ENCODE measurements at places on chromosomes 7 and 10.
A peak's percentile ranks its signal among the peaks of the same experiment; 100 is the strongest.

DNA sequence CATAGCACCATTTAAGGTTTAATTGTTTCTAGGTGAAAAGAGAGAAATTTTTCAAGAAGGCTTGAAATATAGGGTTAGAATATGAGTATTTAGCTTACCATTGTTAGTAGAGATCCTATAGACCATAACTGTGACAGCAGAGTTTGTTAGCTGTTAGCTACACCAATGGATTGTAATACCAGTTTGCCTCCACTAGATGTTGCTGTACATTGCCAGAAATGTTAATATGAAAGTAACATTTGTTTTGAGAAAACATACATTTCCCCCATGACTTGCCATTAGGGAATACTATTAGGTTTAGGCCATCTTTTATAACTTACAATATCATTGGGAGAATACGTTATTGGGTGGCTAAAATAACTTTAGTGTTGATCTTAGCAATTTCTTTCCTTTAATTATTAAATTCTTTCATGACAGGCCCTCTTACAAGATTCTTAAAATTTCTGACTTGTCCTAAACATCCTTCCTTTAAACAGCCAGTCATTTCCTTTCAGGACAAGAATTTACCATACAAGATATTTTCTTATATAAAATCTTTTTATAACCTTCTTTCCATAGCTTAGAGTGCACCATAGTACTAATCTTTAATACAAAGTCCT lies 39.5 kb downstream of the ZNF117 start:
- DNase-seq, result no peak

DNA sequence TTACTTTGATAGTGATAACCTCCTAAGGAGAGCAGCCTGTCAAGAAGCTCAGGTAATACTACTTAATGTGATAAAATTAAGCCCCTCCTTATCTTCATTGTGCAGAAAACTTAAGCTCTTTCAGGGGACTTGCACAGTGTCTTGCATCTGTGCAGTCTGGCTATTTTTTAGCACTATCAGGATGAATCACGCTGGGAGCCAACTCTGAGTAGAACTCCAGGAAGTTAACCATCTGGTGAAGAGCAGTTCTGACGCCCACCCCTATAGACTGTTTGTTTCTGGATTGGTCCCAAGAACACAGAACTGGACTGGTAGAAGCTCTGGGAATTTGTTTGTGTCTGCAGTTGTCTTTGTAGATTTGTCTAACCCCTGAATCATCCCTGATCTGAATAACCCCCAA lies 41.9 kb downstream of the AGK start:
- no peak for DNase-seq

DNA sequence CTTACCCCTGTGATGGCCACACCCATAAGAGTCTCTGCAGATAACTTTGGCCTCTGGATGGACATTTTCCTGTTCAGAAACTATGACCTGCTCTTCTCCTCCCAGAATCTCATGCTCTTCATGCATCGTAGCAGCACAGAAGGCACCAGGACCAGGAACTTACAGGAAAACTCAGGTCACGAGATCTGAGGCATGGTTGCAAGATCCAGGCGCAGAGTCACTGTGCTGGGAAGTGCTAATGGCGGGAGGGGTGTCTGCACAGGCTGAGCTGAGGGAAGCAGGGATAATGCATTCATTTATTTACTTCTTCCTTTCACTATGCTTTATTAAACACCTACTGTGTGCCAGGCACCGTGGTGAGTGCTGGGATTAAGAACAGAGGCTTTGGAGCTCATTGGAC lies 48.2 kb upstream of the LOXL4 start:
- no peak for DNase-seq

GRCh38 chr7:7943951-7944350 lies 24.6 kb upstream of the GLCCI1 start:
- no peak for DNase-seq

DNA sequence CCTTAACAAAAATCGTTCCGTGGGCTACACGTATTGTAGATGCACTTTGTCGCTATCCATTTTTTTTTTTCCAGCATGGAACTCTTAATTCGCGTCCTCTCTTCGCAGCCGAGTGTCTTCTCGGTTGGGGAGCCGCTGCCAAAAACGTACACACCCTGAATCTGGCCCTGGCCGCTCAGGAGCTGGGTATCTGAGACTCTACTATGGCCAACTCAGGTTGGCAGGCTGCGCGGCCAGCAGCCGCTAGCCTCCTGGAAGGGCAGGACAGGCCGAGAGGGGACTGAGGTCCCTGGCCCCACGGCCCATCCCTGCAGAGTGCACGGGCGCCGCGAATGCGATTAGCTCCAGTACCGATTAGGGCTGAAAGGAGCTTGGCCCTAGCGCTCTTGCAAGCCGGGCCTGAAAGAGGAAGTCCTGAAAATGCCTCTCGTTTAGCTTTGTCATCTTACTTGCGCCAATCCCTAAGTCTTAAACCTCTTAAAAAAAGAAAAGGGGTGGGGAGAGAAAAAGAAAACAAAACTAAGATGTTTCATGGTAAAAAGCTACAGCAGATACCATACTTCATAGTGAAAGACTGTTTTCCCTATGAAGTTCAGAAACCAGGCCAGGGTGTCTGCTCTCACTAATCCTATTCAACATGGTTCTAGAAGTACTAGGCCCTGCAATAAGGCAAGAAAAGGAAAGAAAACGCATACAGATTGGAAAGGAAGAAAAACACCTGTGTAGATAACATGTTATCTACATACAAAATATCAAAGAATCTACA lies 113.2 kb upstream of the RHEB start:
- DNase-seq, result peak; percentile 63

DNA sequence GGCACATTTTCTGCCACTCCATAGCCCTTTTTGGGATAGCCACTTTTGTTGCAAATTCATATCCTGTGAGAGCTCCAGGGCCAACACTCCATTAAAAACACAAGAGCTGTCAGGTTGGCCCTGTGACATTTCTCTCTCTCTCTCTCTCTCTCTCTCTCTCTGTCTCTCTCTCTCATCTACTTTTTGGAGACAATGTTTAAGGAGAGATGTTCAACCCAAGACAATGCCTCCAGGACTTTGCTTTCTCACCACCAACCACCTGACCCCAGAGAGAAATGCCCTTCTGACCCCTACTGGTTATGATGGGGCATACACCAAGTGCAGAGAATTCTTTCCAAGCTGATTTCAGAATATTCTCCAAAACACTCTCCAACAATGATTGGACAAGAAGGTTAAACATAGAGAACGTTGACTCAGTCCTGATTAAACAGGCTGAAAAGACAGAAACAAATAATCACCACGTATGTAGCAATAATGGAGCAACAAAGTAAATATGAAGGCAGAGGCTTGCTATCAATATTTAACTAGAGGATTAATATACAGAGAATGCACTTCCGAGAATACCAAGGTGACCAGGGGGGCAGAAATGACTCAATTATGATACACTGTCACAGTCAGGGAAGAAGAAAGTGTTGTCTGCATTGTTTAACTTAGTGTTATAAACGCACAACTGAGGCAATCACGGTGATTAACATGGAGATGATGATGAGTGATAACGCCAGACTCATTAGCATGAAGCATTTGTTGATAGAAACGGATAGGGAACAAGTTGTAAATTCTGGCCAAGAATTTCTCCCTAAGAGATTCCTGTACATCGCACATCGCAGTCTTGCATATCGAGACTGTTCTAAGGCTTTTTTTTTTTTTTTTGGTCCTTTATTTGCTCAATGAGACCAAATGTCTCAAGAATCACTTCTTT lies 178.5 kb downstream of the NRP1 start:
- DNase-seq, result peak; percentile 47

- peak; percentile 44 for DNase-seq
These were observed 1.4 kb downstream of the OTUD1 start for GRCh38 chr10:23439961-23440889.

- DNase-seq, result no peak
These were observed 100.3 kb downstream of the MACC1 start for GRCh38 chr7:20116869-20117268.

DNA sequence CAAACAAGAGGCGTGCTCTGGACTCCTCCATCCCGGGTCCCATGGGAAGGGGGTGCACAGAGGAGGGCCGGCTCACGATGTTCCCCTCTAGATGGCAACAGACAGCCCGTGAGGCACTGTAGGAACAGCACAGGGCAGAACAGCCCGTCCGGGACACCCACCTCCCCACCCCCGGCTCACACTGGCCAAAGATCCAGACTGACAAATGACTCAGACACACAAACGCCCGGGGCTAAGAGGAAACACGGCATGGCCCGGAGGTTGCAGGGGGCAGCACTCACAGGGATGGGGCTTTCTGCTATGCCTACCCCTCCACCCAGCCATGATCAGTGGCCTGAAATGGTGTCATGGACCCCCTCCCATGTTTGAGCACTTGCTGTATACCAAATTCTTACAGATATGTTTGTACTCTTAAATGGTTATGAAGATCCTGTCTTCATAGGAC lies 4.9 kb upstream of the ELN start:
- DNase-seq, result no peak

DNA sequence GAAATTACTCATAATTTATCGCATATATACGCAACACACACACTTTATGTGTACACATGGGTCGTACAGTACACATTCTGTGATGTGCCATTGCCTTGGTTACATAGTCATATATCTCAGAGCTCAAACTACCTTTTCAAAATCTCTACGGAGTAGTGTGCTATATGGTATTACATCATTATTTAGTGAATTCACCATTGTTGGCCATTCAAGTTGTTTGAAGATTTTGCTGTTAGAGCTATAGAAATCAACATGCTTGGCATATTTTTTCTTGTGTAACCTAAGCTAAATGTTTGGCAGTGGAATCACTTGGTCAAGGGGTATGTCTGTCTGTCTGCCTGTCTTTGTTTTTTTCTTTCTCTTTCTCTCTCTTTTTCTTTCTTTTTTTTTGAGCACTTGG lies 42.0 kb upstream of the MMD2 start:
- no peak for DNase-seq

DNA sequence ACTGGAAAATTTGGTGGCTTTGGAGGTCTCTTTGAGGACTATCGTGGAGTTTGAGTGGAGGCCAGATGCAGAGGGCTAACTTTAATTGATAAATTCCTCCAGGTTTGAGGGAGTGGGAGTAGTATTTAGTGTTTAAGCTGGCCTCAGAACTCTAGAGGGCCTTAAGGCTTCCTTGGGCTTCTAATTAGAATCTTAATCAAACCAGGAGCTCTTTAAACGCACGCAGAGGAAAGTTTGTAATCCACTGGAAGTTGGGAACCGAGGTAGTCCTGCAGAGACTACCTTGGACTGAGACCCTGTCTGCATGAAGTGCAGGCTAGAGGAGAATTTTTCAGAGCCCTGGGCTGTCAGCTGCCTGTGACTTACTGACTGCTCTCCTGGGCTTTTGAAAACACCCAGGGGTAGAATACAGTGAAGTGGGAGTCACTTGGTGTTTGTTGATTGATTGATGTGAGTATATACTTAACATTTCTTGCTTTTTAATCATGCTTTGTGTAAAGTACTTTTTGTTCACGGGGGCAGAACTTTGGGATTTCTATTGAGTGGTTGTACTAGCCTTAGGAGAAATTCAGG lies 5.9 kb downstream of the SPAG6 start:
- DNase-seq, result no peak

DNA sequence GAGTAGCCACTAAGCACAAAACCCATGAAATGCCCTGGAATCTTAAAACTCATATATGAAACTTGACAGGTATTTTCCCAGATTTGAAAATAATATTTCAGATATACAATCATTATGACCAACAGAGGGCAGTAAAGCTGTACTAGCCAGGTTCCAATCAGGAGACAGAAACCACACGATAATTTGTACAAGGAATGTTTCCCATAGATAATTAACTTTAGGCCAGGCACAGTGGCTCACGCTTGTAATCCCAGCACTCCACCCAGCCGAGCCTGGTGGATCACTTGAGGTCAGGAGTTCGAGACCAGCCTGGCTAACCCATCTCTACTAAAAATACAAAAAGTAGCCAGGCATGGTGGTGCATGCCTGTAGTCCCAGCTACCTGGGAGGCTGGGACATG lies 31.0 kb upstream of the NUB1 start:
- DNase-seq, result no peak

DNA sequence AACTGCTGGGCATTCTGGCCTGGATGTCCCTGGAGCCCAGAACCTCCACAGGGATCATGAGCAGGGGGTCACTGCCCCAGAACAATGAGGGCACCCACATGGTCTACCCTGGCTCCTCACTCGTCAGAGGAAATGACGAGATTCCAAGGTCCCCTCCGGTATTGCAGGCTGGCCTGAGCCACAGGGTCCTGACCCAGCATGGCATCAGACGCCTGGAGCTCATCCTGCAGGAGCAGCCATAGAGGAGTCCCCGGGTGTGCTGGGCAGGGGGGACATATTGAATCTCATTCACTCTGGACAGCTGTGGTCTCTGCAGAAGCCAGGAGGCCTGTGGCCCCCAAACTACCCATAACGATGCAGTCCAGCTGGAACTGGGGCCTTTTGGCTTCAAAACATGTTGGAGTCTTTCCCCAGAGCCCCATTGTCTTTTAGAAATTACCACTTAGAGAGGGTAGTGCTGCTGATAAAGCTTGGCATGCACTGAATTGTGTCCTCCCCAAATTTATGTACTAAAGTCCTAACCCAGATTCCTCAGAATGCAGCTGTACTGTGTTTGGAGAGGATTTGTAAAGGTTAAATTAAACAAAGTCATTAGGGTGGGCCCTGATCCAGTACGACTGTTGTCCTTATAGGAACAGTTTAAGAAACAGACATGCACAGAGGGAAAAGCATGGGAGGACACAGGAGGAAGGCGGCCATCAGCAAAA lies 27.7 kb downstream of the ANXA8 start:
- DNase-seq, result no peak

GRCh38 chr10:24324651-24325050 lies 115.7 kb downstream of the KIAA1217 start:
- DNase-seq, result no peak

DNA sequence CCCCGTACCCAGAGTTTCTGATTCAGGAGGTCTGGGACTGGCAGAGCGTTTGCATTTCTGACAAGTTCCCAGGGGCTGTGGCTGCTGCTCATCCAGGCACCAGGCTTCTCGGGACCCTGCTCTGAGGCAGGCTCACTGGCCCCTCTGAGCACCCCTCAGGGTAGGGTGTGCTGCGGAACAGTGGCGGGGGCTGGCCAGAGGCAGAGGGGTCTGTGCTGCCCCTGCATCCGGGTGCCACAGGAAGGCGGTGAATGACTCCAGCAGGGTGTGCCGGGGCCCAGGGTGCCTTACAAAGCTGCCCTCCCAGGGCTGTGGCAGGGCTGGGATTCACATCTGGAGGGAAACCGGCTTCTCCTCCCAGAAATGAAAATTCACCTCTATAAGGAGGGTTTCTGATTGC lies 77.4 kb downstream of the CHST15 start:
- DNase-seq, result no peak

- peak; percentile 50 for DNase-seq
These were observed 97.5 kb downstream of the PFKFB3 start for GRCh38 chr10:6300106-6300783.
